Adrenal gland (tissue), 19 donors: ENCODE measurements at places on chromosomes 12 and 14.
A peak's percentile ranks its signal among the peaks of the same experiment; 100 is the strongest.

- peak; percentile 25 for DNase-seq
Observed at GRCh38 chr12:8493084-8493483, 20.2 kb upstream of the CLEC4D start.

DNA sequence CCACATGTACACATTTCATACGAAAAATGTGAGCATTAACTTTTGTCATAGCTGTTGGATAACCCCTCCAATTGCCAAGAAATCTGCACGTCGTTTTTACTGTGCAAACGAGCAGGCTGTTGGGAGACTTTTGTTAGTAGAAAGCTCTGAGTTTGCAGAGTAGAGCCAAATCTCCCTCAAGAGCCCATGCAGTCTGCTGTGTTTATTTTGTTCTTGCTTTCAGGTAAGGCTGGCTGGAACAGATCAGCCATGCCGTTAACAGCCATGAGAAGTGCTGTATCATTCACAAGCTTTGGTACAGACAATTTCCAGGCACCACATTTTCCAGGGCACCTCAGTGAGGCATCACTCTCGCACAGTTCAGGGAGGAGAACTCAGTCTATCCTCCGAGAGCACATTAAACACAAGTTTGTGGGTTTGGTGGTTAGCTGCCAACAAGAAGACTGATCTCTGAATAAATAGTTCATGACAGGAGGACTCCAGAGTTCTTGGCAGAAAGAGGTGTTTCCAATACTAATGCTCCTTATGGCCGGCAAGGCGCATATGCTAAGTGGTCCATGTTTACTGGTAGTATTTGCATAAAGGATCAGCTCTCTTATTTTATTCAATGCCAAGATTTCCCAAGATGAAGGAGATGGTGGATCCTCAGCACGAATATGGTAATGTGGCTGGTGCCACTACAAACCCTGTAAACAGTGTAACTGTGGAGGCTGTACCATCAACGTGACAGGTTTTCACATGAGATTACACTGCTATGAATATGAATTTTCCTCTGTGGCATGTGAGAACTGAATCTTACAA lies 30.3 kb upstream of the PELI2 start:
- no peak for DNase-seq

DNA sequence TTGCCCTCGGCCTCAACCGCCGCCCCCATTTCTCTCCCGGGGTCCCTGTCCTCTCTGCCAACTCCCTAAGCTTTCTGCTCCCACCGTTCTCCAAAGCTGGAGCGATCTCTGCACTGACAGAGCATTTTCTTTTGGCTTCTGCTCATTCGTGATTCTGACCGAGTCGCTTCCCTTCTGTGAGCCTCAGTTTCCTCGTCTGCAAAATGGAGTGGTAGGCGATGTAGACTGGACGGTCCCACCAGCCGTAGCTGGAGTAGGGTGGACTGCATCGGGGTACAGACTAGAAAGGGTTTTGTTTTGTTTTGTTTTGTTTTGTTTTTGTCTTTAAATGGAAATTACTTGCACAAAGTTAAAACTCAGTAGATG lies 2.4 kb downstream of the VSX2 start:
- no peak for DNase-seq

- peak; percentile 59 for DNase-seq
Observed at GRCh38 chr12:98725476-98726247, 80.6 kb downstream of the APAF1 start.

DNA sequence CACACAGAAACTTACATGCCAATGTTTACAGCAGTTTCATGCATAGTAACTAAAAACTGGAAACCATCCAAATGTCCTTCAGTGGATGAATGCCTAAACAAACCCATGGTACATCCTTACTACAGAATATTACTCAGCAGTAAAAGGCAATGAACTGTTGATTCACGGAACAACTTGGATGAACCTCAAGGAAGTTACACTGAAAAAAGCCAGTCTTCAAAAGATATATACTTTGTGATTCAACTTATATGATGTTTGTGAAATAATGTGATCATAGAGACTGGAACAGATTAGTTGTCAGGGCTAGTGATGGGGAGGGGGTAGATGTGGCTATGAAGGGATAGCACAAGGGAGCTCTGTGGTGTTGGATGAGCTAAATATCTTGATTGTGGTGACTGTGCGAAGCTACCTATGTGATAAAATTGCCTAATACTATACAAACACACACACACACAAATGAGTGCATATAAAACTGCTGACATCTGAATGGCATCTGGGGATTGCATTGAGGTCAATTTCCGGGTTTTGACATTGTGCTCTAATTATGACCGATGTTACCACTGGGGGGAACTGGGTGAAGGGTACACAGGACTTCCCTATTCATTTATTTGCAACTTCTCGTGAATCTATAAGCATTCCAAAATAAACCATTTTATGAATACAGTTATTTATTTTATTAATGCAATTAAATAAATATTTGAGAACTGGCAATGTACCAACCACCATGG lies 94.3 kb downstream of the RIN3 start:
- no peak for DNase-seq

GRCh38 chr14:90756755-90757345 lies 59.4 kb downstream of the TTC7B start:
- no peak for DNase-seq

DNA sequence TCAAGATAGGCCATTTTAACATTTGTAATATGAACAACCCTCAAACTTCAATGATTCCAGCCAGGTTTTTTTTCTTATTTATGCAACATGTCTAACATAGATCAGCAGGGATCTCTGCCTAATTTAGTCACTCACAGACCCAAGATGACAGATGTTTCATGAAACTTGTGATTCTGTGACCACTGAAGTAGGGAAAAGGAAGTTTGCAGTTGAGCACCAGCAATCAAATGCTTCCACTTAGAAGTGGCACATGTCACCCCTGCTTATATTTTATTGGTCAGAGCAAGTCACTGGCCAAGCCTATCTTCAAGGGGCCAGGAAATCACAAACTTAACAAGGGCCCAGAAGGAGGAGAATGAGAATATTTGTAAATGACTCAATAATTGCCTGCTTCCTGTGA lies 150.6 kb downstream of the BCAT1 start:
- no peak for DNase-seq

- DNase-seq: no peak
Observed at GRCh38 chr12:52515927-52516831, 4.0 kb downstream of the KRT5 start.

- no peak for DNase-seq
Observed at GRCh38 chr12:47184813-47185212, 105.1 kb upstream of the AMIGO2 start.

GRCh38 chr12:31317471-31318395 lies 8.2 kb downstream of the SINHCAF start:
- DNase-seq: no peak

DNA sequence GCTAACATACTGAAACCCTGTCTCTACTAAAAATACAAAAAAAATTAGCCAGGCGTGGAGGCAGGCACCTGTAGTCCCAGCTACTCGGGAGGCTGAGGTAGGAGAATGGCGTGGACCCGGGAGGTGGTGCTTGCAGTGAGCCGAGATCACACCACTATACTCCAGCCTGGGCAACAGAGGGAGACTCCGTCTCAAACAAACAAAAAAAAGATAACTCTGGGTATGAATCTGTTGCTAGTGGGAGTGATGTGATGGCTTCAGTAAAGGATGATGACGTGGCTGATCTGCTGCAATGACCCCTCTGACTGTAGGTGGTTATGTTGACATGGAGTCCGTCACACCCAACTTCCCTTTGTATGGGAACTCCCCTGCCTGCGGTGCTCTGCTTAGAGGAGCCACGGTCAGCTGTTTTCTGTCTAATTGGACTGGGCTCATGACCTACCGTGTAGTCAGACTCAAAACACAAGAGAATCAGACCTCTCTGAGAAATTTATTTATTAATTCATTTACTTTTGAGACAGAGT lies 59.1 kb upstream of the MED13L start:
- no peak for DNase-seq

GRCh38 chr14:56224691-56225681 lies 106.8 kb downstream of the PELI2 start:
- no peak for DNase-seq

GRCh38 chr12:111178181-111179081 lies 190.5 kb downstream of the PHETA1 start:
- DNase-seq: no peak

DNA sequence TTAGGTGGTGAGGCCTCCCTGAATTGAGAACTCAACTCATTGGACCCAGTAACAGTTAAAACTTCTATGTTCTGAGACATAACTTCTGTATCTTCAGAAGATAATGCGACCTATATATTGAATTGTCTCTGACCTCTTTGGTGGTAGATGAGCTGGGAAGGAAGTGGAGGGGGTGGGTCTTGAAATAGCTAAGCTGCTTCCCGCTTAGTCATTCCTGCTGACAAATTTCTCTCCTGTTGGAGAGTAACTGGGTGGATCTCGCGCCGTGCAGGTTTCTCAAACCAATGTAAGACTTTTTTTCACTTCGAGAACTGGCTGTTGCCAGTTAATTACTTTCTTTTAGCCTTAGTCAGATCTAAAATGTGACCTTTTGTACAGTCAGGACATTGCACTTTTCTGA lies 100.8 kb downstream of the PPHLN1 start:
- DNase-seq: peak; percentile 28

- DNase-seq: no peak
Observed at GRCh38 chr12:51386351-51386750, 4.9 kb downstream of the GALNT6 start.

- no peak for DNase-seq
Observed at GRCh38 chr14:97350415-97350814, 553.2 kb downstream of the VRK1 start.

GRCh38 chr12:64876388-64877071 lies 52.1 kb downstream of the TBC1D30 start:
- DNase-seq: no peak

GRCh38 chr12:41684997-41685396 lies 459.7 kb downstream of the GXYLT1 start:
- no peak for DNase-seq

DNA sequence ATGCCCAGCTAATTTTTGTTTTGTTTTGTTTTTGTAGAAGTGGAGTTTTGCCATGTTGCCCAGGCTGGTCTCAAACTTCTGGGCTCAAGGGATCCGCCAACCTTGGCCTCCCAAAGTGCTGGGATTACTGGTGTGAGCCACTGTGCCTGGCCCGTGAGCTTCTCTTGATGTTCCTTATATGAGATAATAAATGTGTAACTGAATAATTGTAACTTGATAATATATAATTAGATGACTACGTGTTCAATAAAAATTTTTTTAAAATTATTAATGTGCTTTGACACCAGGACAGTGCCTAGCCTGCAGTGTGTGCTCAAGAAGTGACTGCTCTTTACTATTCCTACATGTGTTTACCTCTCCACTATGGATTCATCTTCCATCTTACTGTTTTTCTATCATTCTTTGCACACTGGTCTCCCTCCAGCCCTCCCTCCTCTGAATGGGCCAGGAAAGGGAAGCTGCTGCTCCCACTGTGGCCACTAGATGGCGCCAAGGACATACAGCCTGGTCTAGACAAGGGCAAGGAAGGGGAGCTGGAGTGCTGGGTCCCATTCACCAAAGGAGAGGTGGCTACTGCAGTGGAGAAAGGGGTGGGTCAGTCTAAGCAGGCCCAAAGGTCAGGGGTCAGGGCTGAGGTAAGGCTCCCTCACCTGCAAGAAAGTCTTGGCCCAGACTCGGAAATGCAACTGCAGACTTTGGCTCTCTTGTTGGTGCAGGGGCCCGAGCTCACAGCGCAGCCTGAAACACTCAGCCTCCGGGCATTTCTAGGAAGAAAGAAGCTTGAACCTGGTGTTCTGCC lies 14.7 kb upstream of the ZNF385A start:
- DNase-seq: peak; percentile 88

GRCh38 chr12:77179515-77179914 lies 114.1 kb upstream of the E2F7 start:
- no peak for DNase-seq

GRCh38 chr12:27866373-27867101 lies 86.5 kb upstream of the MANSC4 start:
- peak; percentile 5 for DNase-seq

DNA sequence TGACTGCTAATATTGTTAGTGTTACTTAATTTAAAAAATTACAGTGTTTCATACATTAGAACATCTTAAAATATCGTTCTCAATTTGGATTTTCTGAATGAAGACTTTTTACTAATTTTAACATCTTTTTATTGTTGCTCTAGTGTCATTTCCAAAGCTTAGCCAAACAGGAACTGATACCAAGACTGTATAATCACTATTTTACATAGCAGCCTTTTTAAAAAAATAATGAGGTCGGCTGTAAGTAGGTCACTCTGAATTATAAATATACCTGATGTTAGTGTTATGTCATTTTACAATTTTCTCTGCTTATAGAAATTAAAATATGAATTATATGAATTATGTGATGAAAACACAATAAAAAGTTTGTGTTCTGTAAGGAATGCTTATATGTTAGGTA lies 321.5 kb downstream of the TMEM117 start:
- no peak for DNase-seq

DNA sequence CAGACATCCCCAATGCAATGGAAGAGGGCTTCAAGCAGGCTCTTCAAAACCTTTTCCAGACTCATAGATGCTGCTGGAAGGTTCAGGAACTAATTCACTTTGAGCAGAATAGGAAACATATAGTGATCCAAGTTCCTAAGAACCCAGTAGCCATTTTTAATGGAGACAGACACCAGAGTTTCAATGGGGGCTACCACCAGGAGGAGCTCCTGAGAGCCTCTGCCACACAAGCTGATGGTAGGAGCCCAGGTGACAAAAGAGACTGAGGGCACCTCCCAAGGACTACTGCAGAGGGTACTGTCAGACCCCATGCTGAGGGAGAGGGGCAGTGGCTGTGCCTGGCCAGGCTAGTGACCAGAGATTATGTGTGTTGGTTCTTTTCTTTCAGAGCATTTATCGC lies 45.9 kb downstream of the IFNG start:
- no peak for DNase-seq

- no peak for DNase-seq
Observed at GRCh38 chr12:105858981-105859710, 279.6 kb downstream of the NUAK1 start.

DNA sequence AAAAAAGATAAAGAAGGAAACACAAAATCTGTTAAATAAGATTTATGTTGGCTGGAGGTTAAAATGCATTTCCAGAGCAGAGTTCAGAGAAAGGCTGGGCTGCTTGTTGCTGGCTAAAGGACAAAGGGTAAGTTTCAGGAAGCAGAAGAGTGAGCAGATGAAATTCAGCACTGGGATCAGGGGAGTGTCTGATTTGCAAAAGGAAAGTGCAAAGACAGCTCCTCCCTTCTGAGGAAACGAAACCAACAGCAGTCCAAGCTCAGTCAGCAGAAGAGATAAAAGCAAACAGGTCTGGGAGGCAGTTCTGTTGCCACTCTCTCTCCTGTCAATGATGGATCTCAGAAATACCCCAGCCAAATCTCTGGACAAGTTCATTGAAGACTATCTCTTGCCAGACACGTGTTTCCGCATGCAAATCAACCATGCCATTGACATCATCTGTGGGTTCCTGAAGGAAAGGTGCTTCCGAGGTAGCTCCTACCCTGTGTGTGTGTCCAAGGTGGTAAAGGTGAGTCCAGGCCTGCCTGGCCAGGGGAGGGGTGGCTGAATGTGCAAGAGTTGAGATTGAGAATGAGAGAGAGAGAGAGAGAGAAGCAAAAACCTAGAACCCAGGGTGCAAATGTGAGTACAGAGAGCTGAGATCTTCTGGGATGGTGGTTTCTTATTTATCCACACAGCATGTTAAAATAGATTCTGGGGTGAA lies at the start of gene OAS1:
OAS1 (plus strand) TSS at position 251 of the 703 bp plus-strand sequence; CDS start at position 329, 78 bp downstream.
- peak; percentile 43 for DNase-seq
